ENCODE measurements at places on chromosomes 6 and 20.

DNA sequence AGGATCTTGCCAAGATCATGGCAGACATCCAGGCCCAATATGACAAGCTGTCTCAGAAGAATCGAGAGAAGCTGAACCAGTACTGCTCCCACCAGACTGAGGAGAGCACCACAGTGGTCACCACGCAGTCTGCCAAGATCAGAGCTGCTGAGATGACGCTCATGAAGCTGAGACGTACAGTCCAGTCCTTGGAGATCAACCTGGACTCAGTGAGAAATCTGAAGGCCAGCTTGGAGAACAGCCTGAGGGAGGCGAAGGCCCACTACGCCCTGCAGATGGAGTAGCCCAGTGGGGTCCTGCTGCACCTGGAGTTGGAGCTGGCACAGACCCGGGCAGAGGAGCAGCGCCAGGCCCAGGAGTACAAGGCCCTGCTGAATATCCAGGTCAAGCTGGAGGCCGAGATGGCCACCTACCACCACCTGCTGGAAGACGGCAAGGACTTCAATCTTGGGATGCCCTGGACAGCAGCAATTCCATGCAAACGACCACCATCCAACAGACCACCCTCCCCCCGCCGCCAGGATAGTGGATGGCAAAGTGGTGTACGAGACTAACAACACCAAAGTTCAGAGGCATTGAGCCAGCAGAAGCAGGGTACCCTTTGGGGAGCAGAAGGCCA lies 44.7 kb upstream of the GRM4 start:
- DNase-seq: no peak

DNA sequence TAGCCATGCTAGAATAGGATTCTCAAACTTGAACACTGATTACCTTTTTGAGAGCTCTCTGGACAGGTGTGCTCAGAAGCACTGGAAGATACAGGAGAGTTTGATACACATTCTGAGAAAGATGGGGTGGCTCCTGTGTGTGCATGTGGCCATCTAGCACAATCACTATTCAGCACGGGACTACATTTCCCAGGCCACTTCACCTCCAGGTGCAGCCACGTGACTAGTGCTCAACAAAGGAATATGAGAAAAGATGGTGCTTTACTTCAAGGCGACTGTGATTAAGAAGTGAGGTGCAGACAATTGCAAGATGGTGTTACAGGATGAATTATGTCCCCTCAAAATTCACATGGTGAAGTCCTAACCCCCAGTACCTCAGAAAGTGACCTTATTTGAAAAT lies 103.8 kb downstream of the BACH2 start:
- no peak for DNase-seq

DNA sequence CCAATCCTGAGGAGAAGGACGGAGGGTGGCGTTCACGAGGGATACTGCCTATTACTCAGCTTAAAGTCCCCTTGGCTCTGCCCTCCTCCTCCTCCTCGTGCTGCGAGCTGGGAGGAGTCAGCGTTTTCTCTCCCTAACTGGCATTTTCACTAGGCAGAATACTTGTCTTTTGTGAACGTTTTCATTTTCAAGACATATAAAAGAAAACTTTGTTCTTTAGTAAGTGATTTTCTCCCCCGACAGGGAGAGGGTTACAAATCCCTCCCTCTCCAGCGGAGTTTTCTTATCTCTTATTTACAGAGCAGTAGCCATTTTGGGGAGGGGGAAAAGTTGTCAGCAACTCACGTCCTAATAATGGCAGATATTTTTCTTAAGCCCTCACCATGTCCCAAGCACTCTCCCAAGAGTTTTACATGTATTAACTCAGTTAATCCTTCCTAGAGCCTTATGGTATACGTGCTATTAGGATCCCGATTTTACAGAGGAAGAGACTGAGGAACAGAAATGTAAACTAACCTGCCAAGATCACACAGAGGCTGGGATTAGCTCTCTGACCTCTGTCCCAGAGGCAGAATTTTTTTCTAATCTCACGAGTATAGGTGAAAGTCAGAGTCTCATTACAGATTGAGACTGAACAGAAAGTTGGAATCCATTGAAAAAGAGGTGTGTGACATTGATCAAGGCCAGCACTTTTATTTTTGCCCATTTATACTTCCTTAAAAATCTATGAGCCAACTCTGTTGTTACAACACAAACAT lies 30.0 kb upstream of the ZNF217 start:
- peak; percentile 59 for DNase-seq

GRCh38 chr6:31585491-31585890 lies 586 bp upstream of the LST1 start:
- DNase-seq: peak; percentile 49

DNA sequence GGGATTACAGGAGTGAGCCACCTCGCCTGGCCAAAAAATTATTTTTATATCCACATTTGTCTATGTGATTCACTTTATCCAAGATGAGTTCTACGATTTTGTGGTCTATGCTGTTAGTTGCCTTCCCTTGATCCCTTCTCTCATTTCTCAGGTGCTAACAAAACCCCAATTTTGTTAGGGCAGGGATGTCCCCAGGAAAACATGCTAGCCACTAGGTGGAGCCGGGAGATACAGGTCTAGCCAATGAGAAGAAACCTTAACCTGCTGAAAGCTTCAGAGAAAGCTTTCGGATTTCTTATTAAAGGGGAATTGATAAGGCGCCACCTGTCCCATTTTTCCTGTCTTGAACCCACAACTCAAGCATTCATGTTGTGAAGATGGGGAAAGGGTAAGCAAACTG lies 167.4 kb upstream of the OLIG3 start:
- DNase-seq: peak; percentile 55

GRCh38 chr6:22444330-22444729 lies 125.0 kb upstream of the HDGFL1 start:
- no peak for DNase-seq

GRCh38 chr6:161200610-161201370 lies 73.1 kb downstream of the AGPAT4 start:
- no peak for DNase-seq

DNA sequence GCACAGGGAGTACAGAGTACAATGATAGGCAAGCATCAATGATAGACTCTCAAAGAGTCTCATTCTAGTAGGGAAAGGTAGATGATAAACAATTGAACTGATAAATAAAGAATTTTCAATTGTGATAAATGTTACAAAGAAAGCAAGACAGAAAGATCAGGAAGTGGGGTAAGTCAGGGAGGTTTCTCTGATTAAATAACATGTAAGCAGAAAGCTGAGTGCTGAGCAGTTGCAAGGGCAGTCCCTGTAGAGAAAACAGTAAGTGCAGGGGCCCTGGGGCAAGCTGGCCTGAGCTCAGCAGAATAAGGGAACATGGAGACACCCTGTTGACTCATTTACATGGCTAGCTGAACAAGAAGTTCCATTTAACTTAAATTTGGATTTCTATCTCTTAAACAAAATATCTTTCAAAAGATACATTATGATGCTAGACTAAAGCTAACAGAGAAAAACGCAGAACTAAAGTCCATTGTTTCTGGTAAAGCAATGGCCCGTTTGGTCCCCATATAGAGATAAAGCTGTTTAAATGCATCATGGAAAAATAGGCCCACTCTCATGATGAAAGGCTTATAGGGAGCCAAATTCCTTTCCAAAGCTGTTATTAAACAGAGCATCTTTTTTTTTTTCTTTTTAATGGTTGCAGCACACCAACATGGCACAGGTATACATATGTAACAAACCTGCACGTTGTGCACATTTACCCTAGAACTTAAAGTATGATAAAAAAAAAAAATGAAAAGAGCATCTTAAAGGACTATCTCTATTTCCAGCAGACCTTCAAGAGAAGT lies 5.3 kb upstream of the TNFAIP3 start:
- DNase-seq: peak; percentile 23

DNA sequence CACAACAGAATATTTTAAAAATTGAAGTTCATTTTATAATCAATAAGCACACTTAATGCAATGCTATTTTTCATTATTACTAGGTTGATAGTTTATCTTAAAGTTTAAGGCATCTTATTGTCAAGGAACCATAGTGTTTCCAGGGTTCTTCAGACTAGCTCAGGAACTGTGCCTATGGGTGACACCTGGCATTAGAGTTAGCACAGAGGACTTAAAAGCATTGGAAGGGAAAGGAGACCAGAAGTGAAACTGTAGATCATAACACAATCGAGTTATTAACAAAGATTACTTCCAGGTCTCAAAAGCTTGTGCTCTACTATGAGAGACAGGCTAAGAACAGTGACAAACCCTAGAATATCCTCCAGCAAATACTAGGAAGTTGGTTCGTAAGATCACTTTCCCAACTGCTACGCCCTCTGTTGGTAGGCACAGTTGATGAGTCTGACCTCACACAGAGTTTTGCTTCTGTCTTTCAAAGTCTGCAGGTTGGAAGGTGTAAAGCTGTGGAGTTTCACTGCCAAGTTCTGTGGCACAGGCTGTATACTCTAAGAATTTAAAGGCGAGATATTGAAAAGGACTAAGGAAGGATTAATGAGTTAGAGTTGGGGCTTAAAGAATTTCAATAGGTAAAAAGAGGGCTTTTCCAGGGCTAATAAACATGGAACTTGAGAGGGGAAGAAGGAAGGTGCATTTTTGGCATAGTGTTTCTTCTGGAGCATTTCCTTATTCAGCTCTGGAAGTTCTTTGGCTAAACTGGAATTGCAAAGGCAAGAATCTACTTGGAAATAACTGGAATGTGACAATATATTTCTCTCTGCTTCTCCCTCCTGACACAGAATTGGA lies 531.3 kb upstream of the JAG1 start:
- peak; percentile 18 for DNase-seq

DNA sequence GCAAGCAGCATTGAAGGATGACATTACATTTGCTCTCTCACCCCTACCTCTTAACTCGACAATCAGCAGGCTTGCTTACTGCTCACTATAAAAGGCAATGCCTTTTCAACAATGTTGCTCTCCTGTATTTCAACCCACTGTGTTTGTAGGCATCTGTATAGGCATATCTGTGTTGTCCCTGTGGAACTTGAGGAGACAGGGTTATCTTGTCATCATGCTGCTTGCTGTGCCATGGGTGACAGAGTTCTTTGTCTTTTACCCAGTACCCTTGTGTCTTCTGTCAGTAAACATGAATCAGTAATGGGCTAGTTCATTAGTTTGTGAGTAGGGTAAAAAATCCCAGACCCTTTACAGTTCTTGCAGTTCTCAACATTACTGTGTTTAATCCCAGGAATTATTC lies 25.2 kb downstream of the PHF3 start:
- no peak for DNase-seq

DNA sequence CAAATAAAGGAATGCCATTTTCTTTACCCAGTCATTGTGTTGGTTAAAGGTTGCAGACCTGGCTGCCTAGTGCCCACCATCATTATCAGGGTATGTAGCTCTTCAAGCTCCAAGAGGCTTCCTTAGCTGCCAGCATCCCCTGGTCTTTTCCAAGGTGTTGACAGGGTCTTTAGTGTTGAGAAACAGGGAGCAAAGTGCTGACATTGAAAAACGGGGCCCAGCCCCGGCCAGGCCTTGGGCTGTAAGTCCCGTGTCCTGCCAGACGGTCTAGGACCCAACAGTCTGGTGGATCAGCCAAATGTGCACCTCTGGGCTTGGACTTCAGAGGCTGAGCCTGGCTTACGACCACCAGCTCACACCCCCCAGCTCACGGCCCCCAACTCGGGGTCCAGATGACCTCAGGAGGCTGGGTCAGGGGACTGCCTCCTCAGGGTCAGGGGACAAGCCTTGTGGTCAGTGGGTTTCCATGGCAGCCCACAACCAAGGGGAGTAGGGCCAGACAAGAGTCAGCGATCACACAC lies 114.4 kb upstream of the MLN start:
- no peak for DNase-seq

DNA sequence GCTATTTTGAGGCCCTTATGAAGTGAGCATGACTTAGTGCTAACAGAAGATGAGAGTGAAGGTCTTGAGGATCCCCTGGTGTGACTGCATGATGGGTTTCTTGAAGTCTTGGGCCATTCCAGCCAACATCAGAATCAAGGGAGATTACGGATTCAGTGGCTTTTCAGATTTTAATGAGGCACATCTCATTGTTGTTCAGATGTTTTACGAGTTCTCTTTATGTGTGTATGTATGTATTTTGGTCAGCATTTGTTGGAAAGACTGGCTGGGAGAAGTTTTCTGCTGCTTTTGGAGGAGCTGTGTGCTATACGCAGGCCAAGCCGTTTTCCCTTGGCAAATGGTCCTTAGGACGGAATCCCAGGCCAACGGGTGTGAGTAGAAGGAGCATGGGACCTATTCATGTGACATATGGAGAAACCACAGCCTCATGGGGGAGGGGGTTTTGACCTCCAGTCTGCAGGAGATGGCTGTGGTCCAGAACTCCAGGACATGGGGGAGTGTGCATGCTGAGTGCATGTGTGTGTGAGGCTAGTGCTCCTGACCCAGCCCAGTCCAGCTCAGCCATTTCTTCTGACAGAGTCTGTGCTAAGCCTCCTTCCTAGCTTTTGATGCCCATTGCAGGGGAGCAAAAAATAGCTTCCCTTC lies 35.3 kb downstream of the CHMP4B start:
- DNase-seq: no peak

DNA sequence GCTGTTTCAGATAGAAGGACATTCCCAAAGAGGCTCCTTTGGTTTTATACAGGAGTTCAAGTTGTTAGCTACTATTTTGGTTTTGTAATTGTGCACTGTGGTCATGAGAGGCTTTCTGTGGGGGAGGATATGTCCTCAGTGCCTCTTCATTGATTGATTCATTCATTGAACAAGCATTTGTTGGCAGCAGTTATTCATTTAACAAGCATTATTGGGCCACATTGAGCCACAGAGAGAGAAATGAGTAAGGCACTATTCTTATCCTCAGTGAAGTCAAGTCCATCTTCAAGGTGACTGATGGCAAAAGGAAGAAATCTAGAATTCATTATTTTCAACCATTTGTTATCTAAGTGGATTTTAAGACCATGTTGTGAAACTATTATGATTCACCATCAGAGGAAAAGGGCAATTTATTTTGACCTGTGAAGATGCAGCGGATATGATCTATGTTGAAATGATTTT lies 697.2 kb upstream of the CITED2 start:
- DNase-seq: no peak

DNA sequence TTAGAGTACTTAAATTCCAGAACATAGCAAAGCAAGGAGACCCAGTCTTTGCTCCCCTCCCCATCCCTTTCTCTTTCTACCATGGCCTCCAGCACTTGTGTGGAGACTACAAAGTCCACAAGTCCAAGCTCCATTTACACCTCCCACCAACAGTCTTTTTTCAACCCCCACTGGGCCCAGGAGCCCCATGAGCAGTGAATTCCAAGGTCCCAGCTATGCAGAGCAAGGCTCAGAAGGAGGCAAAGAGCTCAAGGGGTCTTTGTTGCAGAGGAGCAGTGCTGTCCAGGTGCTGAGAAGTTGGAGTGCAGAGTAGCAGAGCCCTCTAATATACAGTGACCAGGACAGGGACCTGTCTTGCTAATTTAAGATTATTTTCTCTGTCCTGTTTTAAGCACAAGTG lies 9.0 kb downstream of the PAK5 start:
- no peak for DNase-seq

All from stimulated activated naive CD8-positive, alpha-beta T cell treated with anti-CD3 and anti-CD28 coated beads, Interleukin-15, Interleukin-2, amounts not matched to agents 100 U/mL and 50 U/mL, for 24 hours (primary cell).